GM19239 (cell line): ENCODE measurements at places on chromosomes 5 and 9.

- DNase-seq = no peak
Observed at GRCh38 chr5:174424219-174425053, 299.9 kb upstream of the MSX2 start.

- no peak for DNase-seq
Observed at GRCh38 chr5:2018390-2018724, 135.6 kb upstream of the IRX4 start.

DNA sequence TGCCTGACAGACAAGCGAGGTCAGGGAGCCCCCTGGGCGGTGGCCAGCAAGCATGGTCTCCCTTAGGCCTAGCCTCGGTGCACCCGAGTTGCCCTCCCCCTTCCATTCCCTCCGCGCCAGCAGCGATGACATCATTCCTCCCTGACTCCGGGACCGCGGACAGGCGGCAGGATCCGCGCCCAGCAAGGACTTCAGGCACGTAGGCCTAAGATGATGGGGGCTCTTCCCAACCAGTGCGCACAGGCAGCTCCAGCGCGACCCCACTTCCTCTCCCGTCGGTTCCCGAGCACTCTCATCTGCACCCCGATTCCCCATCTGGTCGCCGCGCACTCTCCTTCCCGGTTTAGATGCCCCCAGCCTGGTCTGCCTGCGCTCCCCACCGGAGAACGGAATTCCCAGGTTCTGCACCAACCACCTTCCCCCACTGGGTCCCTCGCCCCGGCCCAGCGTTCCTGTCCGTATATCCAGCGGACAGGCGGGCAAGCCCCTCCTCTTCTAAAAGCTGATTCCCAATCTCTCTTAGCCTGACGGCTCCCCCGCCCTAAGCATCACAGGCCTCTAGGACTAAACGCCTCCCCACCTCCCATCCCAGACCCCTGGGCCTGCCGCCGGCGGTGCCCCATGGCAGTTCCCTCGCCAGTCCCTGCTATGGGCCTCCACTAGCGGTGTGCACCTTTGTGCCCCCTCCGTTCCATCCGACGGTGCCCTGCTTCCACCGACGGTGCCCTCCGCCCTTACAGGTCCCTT, 931 bp downstream of the FAM219A start:
- no peak for DNase-seq

DNA sequence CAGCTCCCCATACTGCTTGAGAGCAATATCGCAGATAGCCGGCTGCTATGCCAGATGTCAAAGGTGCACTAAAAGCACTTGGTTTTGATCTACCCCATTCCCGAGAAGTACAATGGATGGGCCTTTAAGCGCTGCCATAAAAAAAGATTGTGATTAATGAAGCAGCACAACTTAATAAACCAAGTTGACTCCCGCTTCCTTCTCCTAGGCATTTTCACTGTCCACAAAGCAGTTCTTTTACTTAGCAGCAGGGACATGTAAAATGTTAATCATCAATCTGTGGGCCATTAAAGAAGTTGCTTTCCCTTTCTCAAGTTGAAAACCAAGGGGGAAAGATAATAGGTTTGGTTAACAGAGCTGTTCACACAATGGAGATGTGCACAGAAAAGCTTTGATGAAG, 176.4 kb downstream of the TRPM6 start:
- DNase-seq = no peak

- DNase-seq = no peak
Observed at GRCh38 chr5:61746831-61747575, 414.9 kb downstream of the ZSWIM6 start.

- DNase-seq = no peak
Observed at GRCh38 chr9:35681341-35682002, 7.7 kb downstream of the CA9 start.

DNA sequence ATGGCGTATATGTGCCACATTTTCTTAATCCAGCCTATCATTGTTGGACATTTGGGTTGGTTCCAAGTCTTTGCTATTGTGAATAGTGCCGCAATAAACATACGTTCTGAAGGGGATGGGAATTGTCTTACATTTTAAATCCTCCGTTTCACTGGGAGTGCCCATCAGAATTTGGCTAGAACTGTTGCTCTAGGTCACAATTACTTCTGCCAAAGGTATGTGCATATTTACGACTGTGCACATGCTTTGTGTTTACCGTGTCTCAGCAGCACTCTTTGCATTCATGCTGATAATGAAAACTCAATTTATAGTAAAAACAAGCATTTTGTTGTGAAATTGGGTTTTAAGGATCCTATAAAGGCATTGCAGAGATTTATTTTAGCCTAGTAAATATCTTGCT, 151.9 kb upstream of the ZNF618 start:
- DNase-seq = no peak

DNA sequence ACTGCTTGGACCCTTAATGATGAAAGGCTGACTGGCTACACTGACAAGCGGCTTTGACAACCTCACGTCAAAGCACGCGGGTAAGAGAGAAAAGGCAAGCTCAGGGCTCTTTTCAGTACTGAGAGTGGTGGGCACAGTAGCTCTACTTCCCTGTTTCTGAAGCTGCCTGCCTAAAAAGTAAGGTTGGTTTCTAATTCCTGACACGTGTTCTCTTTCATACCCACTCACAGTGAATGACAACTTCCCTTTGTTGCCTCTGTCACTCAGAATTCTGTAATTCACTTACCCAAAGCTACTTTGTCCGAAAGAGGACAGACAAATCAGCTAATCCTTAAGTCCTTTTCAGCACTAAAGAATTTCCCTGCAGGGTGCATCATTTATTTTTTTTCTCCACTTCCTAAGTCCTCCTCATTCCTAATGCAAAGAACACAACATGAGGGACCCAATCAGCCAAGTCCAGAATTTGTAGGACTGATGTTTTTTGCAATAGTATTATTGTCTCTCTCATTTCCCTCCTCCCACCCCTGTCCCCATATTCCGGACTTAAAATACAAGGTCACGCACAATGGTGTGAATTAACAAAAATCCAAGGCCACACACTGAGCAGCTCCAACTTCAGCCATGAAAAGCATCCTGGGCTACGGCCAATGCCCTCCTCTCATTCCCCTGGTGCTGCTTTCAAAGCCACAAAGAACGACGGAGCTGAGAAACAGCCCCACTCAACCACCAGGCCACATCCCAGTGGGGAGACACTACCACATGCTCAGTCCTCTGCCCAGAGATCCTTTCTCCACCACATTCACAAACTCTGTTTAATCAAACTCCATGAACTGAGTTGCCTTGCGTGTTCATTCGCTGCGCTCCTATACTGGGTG, 221.0 kb downstream of the TSSK1B start:
- DNase-seq = no peak

- peak; percentile 32 for DNase-seq
Observed at GRCh38 chr5:61333321-61333953, 1.4 kb downstream of the ZSWIM6 start.

DNA sequence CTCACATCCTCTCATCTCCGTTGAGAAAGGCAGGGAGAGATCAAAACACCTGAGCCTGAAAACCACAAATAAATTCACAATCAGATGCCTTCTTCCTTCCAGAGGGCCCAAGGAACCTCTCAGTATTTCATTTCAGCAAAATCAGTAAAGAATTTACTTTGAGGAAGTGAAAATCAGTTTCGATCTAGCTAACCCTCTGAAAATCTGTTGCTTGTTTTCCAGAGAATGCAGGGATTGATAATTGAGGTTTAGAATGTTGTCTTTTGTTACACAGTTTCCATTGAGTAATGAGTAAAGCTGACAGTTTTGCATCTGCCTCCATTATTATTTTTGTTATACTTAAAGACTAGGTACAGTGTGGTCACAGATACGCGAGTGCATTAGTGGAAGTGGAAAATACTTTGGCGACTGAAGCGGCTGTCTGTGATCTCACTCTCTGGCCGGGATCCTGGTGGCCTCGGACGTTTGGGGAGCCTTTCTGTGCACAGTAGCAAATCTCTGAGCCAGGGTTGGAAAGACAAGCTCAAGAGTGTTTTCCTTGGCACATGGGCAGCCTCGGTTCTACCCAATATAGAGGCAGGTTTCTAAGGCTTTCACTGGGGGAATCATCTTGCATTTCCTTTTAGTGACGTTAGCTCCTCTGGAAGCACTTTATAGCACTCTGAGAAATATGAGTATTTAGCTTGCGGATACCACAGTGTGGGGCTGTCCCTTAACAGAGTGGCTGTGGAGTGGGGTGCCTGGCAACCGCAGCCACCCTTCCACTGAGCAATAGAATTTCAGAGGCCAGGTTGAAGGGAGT, 32.2 kb upstream of the ANGPTL2 start:
- no peak for DNase-seq

DNA sequence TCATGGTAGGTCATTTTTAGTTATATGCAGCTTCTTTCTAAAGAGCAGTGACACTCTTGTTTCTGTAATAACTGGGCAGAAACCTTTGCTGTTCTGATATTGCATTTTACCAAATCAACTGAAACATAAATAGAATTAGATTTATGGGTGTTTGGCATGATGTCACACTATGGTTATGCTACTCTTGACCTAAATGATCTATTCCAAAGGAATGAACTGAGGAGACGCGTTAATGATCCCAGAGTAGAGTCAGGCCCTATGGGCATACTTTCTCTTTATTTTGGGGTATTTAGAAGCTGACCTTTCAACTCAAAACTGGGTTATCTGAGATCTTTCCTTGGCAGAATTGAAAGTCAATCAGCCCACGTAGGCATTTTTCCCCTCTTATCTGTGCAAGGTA, 146.8 kb upstream of the ADAMTSL1 start:
- no peak for DNase-seq
